ENCODE measurements at places on chromosomes 3 and 15. TPM values are rescaled to one million over a fixed set of nuclear protein-coding genes. Genes with fewer than 3 reads are reported as not detected.

CFAP91 gene
- 0.40 TPM for total RNA-seq

ADAMTS7 gene
- 6.1 TPM for total RNA-seq

SLC6A11 gene
- 0.09 TPM for total RNA-seq

TMCO5A gene
- not detected for total RNA-seq

SLC6A1 gene
- not detected for total RNA-seq
